Fibroblast of upper back skin (primary cell): ENCODE measurements at places on chromosomes 4 and X.
A peak's percentile ranks its signal among the peaks of the same experiment; 100 is the strongest.

- DNase-seq: peak; percentile 67
Observed at GRCh38 chr4:106753426-106753825, 282.7 kb downstream of the DKK2 start.

- DNase-seq: no peak
Observed at GRCh38 chr4:54719378-54719777, 61.6 kb downstream of the KIT start.

- DNase-seq: no peak
Observed at GRCh38 chr4:104469794-104470193, 24.9 kb downstream of the CXXC4 start.

GRCh38 chr4:2182994-2183393 lies 58.9 kb downstream of the HAUS3 start:
- no peak for DNase-seq

GRCh38 chr4:185773419-185773818 lies 38.6 kb downstream of the SORBS2 start:
- DNase-seq: no peak

- peak; percentile 85 for DNase-seq
Observed at GRCh38 chr4:171880136-171880535, 66.9 kb downstream of the GALNTL6 start.

- DNase-seq: no peak
Observed at GRCh38 chr4:99863804-99864203, 30.4 kb downstream of the LAMTOR3 start.

DNA sequence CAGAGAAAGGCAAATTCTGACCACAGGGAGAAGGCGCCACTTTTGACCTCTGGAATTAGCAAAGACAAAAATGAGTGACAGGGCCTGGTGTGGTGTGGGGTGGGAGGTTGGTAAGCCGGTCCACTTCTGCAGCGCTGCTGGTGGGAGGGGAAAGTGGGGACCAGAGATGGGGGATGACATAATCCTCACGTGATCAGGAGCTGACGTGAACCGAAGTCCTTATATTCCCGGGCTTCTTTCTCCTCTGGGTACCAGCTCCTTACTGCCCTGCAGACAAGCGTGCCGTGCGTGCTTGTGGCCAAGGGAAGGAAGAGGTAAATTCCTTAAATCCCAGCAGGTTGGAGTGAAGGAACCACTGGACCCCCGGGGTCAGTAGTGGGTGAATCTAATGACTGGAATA lies at the start of gene TCEAL7:
TCEAL7 (plus strand) TSS at position 249 of the 400 bp plus-strand sequence. CDS start 1,165 bp downstream, outside the sequence.
- DNase-seq: peak; percentile 44

GRCh38 chrX:46687619-46688018 lies 71.3 kb downstream of the SLC9A7 start:
- DNase-seq: peak; percentile 23

- no peak for DNase-seq
Observed at GRCh38 chrX:54423161-54423888, 16.9 kb upstream of the TSR2 start.
